ENCODE measurements at places on chromosomes 5 and 9.

DNA sequence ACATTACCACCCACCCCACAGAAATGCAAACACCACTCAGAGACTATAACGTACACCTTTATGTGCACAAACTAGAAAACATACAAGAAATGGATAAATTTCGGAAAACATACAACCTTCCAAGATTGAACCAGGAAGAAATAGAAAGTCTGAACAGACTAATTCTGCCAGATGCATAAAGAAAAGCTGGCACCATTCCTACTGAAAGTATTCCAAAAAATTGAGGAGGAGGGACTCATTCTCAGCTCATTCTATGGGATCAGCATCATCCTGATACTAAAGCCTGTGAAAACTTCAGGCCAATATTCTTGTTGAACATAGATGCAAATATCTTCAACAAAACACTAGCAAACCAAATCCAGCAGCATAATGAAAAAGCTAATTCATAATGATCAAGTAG lies 115.1 kb upstream of the CD180 start:
- no peak for DNase-seq

DNA sequence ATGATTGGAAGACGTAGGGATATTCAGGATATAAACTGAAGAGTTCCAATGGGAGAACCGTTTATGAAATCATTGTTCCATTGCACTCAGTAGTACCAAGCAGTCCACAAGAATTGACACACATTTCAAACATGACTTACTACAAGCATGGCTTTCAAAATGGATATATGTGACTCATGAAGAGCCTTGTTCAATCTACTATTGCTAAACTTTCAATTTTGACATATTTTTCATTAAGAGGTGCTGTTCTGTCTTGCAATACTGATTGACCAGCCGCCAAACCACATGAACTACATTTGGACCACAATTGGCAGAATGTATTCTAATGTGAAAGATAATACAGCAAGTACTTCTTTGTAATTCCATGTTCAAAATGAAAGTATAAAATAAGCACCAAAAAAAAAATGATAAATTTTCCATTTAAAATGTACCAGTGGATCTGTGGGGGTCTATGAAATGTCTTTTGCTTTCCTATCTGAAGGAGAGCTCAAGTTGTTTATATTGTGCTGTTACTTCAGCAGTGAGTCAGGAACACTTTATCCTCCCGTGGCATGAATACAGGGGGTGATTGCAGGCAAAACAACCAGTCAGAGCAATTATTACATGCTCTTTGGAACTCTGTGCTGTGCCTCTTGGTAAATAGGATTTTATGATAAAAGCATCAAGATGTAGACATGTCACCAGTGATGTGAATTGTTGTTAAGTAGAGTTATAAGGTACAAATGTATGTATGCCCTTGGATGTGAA lies 366.0 kb downstream of the ARRDC3 start:
- DNase-seq = no peak

GRCh38 chr9:122930541-122931225 lies 629 bp downstream of the ZBTB26 start:
- peak; percentile 30 for DNase-seq

- DNase-seq = no peak
These were observed 933 bp upstream of the TGFBR1 start for GRCh38 chr9:99103901-99104458.

- no peak for DNase-seq
These were observed 59.4 kb upstream of the BASP1 start for GRCh38 chr5:17157916-17158529.

Measured in midbrain (tissue), 1 donor.